ENCODE measurements at places on chromosomes 5 and 9.

GRCh38 chr5:146296245-146296644, 42.4 kb upstream of the POU4F3 start:
- DNase-seq = no peak

DNA sequence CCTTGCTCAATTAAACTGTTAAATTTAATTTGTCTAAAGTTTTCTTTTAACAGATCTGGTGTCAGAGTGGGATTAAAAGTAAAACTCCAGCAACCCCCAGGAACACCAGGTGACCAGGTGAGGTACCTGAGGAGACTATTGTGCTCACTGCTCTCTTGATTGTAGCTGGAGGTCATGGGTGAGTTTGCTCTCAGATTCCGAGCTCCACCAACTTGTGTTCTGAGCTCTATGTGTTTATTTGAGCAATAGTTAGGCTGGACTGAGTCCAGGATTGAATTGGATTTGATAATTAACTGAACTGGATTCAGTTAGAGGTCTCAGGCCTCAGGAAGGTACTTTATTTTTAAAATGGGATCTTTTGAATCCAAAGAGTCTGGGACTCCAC, 17.9 kb upstream of the SCGB3A2 start:
- DNase-seq = no peak

DNA sequence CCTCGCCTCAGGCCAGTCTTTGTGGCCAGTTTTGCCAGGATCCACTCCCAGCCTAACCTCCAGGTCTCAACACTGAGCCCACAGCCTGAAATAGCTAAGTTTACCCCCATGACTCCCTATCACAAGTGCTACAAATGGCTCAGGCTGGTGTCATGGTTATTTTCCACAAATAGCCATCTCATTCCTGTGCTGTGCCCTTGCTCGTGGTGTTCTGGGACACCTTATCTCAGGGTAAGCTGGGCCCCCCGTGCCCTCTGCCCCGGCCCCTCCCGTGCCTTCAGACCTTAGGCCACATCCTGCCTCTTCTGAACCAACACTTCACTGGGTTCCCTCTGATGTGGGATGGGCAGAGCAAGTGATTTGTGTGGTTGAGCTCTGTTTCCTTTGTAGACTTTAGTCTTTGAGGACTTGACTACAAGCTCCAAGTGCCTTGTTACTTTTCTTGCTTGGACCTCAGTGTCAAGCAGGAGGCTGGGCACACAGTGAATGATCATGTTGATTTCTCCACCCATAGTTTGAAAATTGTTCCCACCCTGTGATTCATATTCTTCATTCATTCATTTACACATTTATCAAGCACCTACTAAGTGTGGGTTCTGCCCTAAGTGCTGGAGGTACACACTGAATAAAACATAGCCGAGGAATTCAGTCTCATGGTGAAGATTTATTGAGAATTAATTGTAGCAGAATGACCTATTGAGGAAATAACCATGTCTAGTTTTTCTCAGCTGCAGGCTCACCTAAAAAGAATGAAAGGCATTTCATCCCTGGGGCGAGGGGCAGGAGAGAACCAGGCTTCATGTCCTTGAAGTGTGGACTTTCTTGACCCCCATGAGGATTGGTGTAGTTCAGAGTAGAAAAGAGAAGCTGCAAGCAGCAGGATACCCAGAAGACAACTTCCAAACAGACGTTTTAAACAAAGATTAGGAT, 84.5 kb upstream of the CTNNA1 start:
- no peak for DNase-seq

DNA sequence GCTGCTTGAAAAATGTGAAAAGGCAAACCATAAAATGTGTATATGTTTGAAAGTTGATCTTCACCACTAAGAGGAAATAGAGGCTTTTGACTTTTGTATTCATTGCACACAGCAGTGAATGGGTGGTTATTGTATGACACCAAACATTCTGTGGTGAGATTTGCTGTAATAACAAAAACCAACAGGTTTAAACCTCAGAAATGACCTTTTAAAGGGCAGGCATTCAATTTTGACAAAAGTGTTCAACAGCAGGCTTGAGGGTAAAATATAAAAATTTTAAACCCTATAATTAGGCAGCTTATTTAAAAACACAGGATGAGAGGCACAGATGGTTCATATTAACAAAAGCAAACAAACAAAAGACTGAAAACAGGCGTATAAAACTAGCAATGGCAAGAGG, 128.1 kb upstream of the NUDT12 start:
- no peak for DNase-seq

DNA sequence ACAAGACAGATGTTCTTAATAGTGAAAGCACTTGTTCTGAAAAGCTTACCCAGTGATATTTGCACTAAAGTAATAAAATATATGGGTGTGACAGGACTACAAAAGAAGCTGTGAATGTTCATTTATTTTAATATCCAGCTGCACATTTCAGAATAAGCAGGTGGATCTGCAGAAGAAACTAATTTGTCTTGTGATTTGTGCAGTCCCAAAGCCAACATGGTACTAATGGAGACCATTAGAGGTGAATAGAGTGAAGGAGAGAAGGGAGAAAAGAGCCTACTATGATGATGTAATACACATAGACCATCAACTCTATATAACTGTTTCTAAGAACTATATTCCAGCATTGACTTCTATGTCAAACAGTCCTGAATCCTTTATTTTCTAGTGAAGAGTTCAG, 362.8 kb downstream of the ISL1 start:
- DNase-seq = no peak

DNA sequence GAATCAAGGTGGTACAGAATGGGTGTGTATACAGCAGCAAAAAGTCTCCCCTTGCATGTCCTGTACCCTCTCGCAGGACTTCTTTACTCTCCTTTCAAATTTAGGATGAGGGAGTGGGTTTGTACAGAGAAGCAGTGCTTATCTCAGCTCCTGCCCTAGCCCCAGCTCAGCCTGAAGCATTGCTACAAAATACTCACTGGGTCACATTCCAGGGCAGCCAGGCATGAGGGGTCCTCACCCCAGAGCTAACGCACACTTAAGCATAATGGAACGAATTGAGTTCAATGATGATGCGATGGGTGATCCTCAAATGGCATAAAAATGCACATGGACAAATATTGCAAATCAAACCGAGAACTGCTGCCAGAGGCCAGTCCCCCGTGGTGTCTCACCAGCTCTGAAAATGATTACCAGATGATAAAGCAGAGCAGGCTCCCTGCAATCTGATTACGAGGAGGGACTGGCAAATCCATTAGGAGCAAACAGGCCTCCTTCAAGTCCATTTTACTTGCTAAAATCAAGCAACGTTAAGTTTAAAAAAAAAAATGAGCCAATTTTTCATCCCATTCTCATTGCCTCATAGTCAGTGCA, 231.6 kb upstream of the TAS2R1 start:
- no peak for DNase-seq

- no peak for DNase-seq
Measured at GRCh38 chr9:24738421-24738961, 192.8 kb upstream of the IZUMO3 start.

DNA sequence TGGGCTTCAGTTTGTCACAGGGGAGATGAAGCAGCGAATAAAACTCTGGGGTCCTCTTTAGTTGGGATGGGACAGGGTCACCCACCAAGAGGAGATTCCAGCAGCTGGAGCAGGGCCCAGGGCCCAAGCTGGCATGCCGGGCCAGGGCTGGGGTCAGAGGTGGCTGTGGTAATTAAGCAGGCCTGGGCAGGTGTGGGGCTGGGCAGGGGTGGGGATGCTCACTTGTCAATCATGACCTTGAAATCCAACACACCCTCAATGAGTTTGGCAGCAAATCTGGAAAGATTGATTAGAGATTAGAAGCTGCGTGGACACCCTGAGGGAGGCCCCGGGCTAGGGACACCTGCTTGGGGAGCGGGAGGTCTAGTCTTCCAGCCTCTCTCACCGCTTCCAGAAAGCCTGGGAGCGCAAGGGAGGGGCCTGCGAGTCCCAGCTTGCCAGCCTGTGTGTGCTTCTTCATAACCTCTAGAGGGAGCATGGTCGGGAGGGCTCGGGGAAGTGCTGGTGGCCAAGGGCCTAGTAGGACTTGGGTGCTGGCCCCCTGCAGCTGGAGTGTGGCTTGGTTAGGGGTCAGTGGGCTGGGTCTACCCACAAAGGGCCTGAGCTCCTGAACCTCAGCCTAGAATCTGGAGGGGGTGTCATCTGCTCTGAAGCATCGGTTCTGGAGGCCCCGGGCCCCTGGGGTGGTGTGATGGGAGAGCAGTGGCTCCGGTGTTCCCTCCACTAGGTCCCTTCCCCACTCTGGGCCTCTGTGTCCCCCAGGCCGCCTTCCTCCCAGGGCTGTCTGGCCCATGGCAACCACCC, 7.6 kb downstream of the CRAT start:
- no peak for DNase-seq

DNA sequence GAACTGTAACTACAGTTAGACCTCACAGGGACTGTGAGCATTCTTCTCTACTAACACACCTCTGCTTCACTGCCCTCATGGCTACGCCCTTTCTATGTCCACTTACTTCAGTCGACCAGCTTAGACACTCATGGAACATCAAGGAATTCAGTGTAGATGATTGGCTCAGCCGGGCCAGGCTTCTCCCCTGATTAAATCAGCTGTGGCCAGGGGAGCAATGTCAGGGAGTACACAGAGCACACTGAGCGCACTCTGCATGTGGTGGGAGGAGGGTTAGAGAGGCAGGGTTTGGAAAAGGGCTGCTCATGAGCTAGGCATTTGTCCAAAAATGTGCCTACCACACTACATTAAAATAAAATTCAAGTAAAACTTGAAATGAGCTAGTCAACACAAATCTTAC, 400.5 kb downstream of the ARRDC3 start:
- no peak for DNase-seq

DNA sequence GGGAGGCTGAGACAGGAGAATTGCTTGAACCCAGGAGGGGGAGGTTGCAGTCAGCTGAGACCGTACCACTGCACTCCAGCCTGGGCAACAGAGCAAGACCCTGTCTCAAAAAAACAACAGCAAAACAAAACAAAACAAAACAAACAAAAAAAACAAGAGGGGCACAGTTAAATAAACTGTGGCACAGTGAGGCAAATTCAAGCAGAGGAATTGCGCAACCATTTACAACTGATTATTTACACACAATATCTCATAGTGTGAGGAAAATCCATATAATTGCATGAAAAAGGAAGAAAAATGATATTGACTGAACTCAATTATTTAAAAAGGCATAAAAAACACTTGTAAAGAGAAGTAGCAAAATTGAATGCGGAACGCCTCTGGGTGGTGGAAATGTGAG, 161.5 kb downstream of the CRB2 start:
- DNase-seq = no peak

DNA sequence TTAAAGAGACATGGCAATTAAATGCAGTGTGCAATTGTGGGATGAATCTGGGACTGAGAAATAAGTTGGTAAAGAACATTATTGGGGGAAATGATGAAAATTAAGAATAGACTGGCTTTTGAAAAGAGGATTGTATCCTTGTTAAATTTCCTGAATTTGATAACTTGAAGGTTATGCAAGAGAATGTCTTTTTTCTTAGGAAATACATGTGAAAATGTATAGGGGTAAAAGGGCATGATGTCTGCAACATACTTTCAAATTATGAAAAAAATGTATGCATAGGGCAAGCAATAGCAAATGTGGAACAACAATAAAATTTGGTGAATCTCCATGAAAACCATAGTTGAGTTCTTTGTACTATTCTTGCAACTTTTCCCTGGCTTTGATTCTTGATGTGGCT, 24.1 kb downstream of the PTTG1 start:
- no peak for DNase-seq

DNA sequence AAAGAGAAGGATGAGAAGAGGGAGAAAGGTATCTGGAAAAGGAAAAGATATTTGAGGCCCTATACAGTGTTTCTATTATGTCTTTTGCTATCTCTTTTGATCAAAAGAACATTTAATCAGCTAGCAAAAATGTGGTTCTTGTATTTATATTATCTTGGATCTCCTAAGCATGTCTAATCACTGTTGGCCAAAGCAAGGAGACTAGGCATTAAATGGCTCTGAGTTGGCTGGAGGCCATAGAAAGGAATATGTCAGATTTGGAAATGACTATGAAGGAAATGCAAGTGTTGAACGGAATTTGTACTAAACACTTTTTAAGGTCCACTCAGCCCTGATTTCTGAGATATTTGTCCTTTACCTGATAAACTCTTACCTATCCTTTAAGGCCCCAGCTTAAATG, 22.4 kb upstream of the THG1L start:
- no peak for DNase-seq

GRCh38 chr5:176368726-176369125, 3.4 kb downstream of the ARL10 start:
- DNase-seq = no peak

DNA sequence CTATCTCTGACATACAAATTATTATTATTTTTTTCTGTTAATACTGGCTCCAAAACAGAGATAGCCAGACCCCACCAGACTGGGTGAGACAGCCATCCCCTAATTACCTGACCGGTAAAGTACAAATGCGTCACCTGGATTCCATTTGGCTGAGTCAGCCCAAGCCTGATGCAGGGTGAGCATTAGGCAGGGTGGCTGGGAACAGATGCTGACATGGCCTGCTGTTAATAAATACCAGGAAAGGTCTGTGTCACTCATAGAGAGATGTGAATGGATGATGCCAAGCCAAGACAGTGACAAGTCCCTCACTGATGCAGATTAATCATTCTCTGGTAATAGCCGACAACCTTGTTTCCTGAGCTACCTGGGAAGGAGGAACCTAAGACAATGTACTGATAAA, 183.5 kb downstream of the TRIM32 start:
- no peak for DNase-seq

DNA sequence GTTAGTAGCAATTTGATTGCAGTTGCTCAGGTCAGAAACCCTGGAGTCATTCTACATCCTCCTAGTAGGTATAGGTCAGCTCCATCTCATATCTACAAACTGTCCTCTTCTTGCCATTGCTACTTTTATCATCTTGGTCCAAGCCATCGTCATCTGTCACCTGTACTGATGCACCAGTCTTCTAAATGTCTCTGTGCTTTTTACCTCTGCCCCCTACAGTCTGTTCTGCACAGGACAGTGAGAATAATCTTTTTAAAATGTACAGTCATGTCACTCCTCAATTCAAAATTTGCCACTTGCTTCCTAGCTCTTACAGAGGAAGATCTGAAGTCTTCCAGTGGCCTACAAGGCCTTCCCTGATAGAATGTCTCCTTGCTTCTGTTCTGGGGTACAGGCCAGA, 6.8 kb downstream of the NNT start:
- DNase-seq = no peak

DNA sequence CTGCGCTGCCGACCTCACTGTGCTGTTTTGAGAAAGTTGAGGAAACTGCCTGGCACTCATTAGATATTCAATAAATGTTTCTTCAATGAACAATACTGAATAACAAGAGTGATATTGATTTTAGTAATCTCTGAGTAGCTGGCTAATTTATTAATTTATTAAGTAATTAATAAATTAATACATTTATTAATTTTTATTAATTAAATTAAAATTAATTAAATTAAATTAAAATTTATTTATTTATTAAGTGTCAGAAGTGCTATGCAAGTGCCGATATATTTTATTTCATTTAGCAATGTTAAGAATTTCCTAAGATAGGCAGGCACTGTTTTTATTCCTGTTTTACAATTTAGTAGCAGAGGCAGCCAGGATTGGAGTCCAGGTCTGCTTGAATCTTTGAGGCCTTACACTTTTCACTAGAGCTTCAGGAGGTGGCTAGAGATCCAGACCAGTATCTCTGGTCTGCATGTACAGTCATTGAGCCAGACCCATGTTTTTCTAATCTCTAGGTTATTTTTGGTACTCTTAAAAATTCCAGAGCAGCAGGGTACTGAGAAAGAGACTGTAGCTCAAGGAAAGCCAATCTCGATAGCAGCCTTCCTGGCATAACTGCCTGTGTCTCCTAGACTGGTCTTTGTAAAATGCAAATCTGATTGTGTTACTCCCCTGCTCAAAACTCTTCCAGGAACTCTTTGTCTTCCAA, 109.2 kb downstream of the ARHGEF28 start:
- DNase-seq = no peak

GRCh38 chr9:134180786-134181647, 16.7 kb upstream of the RNU6ATAC start:
- no peak for DNase-seq
